RWPE2 (cell line): ENCODE measurements at places on chromosomes 12 and 14.

GRCh38 chr14:35988972-35989690, 163.0 kb downstream of the BRMS1L start:
- DNase-seq, result no peak
- H3K27ac ChIP-seq, result no peak overlapping the region
- H3K4me1 ChIP-seq, result no peaks in the 10 kb centered on the region
- H3K27me3 ChIP-seq, result no peaks in the 10 kb centered on the region

GRCh38 chr12:5440978-5441377, 9.1 kb downstream of the NTF3 start:
- H3K36me3 ChIP-seq, result no peaks in the 10 kb centered on the region
- H3K27me3 ChIP-seq, result peaks cover 1% of the 10 kb centered on the region
- H3K27ac ChIP-seq, result no peak overlapping the region
- no peaks in the 10 kb centered on the region for H3K4me1 ChIP-seq

- no peak overlapping the region for H3K4me3 ChIP-seq
- peaks cover 32% of the 10 kb centered on the region for H3K36me3 ChIP-seq
- H3K4me1 ChIP-seq, result no peaks in the 10 kb centered on the region
- H3K27me3 ChIP-seq, result no peaks in the 10 kb centered on the region
- no peak for DNase-seq
Measured at GRCh38 chr12:30748147-30748546, 6.6 kb downstream of the CAPRIN2 start.

- H3K27ac ChIP-seq, result no peak overlapping the region
- no peaks in the 10 kb centered on the region for H3K4me1 ChIP-seq
- H3K27me3 ChIP-seq, result no peaks in the 10 kb centered on the region
- H3K36me3 ChIP-seq, result peaks cover 58% of the 10 kb centered on the region
- DNase-seq, result no peak
Measured at GRCh38 chr12:42396473-42397259, 70.7 kb downstream of the PPHLN1 start.

- H3K4me3 ChIP-seq, result no peak overlapping the region
- peaks cover 91% of the 10 kb centered on the region for H3K36me3 ChIP-seq
- no peaks in the 10 kb centered on the region for H3K27me3 ChIP-seq
- no peaks in the 10 kb centered on the region for H3K4me1 ChIP-seq
Measured at GRCh38 chr12:54249489-54249888, 30.4 kb downstream of the CBX5 start.

GRCh38 chr12:109679501-109680263, 33.9 kb upstream of the FAM222A start:
- no peaks in the 10 kb centered on the region for H3K36me3 ChIP-seq
- DNase-seq, result no peak
- no peak overlapping the region for H3K27ac ChIP-seq
- H3K4me1 ChIP-seq, result no peaks in the 10 kb centered on the region

DNA sequence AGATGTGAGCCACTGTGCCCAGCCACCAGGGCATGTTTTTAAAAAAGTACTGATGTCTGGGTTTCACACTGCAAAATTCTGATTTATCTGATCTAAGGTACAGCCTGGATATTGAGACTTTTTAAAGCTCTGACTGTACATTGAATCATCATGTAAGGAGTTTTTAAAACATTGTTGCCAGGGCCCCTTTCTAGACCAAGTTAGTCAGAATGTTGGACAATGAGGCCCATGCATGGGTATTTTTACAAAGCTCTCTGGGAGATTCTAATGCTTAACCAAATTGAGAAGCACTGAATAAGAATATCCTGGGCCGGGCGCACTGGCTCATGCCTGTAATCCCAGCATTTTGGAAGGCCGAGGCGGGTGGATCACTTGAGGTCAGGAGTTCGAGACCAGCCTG, 16.7 kb downstream of the TMEM19 start:
- H3K27ac ChIP-seq, result no peak overlapping the region
- peaks cover 10% of the 10 kb centered on the region for H3K4me1 ChIP-seq
- no peak for DNase-seq

GRCh38 chr14:85519661-85520305, 10.2 kb upstream of the FLRT2 start:
- DNase-seq, result no peak
- H3K36me3 ChIP-seq, result no peaks in the 10 kb centered on the region
- H3K27me3 ChIP-seq, result no peaks in the 10 kb centered on the region
- peaks cover 27% of the 10 kb centered on the region for H3K4me1 ChIP-seq
- H3K4me3 ChIP-seq, result no peak overlapping the region
- H3K27ac ChIP-seq, result no peak overlapping the region

- H3K4me3 ChIP-seq, result no peak within 1 kb of the TSS
- no peak within 1 kb of the TSS for H3K27ac ChIP-seq
- no peaks in the 10 kb centered on the region for H3K36me3 ChIP-seq
- H3K27me3 ChIP-seq, result no peaks in the 10 kb centered on the region
- peak; percentile 51 for DNase-seq
Measured at GRCh38 chr12:49903700-49904423, at the start of gene FAIM2. Gene FAIM2, minus strand, starts transcription at chr12:49903900. Its CDS starts 108 bp downstream, at chr12:49903792.

DNA sequence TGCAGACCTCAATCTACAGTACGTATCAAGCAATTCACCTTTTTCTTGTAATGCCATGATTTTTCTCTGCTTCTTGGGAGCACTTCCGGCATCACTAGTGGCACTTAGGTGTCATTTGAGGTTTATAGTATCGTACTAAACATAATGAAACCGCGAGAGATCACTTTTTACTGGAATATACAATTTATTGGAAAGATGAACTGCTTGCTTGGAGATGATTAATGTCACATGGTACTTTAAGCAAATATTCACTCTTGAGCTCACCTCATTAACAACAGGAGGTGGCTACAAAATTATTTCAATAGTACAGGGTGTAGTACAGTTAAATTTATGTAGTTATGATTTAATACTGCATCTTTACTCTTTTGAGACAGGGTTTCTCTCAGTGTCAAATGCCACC, 11.5 kb downstream of the FUT8 start:
- H3K27ac ChIP-seq, result no peak overlapping the region
- H3K4me1 ChIP-seq, result peaks cover 3% of the 10 kb centered on the region
- no peaks in the 10 kb centered on the region for H3K27me3 ChIP-seq
- DNase-seq, result no peak

DNA sequence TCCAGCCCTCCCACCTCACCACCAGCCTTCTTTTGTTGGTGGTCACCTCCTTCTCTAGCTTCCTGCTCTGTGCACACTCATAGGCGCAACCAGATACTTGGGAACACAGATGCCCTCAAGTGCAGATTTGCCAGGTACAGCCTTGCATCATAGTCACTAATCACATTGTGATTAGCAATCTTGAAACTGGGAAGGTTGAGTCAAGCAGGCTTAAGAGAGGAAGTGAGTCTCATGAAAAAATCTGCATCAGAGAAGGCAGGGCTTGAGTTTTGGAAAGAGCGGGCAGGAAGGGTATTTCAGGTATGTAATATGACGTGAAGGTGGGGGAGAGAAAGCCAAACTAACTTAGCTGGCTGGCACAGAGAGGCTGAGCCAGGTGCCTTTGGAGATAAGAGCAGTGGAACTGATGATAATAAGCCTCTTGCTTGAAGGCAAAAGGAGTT, 2.7 kb upstream of the RABGGTA start:
- H3K27me3 ChIP-seq, result no peaks in the 10 kb centered on the region
- DNase-seq, result no peak
- peaks cover 36% of the 10 kb centered on the region for H3K4me1 ChIP-seq
- H3K4me3 ChIP-seq, result no peak overlapping the region

- no peaks in the 10 kb centered on the region for H3K27me3 ChIP-seq
- peaks cover 5% of the 10 kb centered on the region for H3K4me1 ChIP-seq
- DNase-seq, result no peak
- H3K36me3 ChIP-seq, result no peaks in the 10 kb centered on the region
- H3K27ac ChIP-seq, result no peak overlapping the region
Measured at GRCh38 chr12:4251216-4251891, 22.2 kb upstream of the CCND2 start.

DNA sequence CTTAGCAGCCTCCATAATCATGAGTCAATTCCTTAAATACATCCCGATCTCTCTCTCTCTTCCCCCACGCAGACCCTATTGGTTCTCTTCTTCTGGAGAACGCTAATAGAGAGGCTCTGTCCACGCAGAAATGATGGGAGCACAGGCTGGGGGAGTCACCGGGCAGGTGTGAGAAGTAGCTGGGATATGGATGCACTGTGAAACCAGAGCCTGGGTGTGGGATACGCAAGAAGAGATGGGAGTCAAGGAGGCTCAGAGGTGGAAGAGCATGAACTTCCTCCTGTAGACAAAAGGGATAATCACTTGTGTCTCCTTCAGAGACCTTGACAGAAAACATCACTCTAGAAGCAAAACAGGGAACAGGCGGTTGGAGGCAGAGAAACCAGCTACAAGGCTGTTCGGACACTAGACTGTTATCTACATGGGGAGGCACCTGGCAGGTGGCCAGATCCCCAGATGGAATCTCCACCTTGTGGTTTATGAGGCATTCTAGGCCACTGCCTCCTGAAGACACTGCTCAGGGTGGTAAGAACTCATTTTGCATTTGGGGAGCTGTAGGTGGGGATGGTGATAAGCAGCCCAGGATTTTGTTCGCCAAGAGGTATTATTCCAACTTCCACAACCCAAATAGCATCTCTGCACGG, 7.2 kb upstream of the SELPLG start:
- no peaks in the 10 kb centered on the region for H3K27me3 ChIP-seq
- no peak for DNase-seq
- H3K4me1 ChIP-seq, result peaks cover 10% of the 10 kb centered on the region
- H3K4me3 ChIP-seq, result no peak overlapping the region
- no peak overlapping the region for H3K27ac ChIP-seq

- H3K27ac ChIP-seq, result no peak overlapping the region
- peaks cover 8% of the 10 kb centered on the region for H3K4me1 ChIP-seq
- no peaks in the 10 kb centered on the region for H3K27me3 ChIP-seq
- H3K4me3 ChIP-seq, result no peak overlapping the region
- H3K36me3 ChIP-seq, result peaks cover 94% of the 10 kb centered on the region
Measured at GRCh38 chr14:75147423-75148071, 20.7 kb upstream of the NEK9 start.

DNA sequence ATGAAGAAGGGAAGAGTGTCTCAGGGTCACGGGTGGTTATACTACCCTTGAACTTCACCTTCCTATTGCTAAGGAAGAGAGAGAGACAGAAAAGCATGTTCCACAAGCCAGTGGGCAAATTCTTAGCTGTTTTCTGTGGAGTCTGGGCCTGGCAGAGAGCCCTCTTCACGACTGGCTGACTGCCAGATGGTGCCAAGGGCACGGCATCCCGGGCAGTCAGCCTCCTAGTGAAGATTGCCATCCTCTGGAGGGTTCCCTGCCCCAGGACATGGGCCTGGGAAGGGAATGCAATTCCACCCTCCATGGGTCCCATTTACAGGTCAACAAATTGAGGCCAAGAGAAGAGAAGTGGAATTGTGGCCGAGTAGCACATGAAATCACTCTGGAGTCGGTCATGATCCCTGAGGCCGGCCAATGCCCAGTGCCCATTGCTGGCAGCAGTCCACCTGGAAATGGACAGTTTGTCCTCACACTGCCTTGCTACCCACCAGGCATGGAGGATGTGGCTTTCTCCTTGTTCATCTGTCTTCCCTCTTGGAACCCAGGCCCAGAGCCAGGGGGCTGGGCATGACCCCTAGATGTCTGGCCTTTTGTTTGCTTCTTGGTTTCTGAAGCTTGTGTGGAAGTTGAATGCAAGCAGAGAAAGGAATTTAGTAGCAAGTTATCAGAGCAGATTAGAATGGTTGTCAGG, 9.9 kb downstream of the TUNAR start:
- no peaks in the 10 kb centered on the region for H3K4me1 ChIP-seq
- no peak overlapping the region for H3K27ac ChIP-seq
- H3K36me3 ChIP-seq, result no peaks in the 10 kb centered on the region
- DNase-seq, result peak; percentile 31

DNA sequence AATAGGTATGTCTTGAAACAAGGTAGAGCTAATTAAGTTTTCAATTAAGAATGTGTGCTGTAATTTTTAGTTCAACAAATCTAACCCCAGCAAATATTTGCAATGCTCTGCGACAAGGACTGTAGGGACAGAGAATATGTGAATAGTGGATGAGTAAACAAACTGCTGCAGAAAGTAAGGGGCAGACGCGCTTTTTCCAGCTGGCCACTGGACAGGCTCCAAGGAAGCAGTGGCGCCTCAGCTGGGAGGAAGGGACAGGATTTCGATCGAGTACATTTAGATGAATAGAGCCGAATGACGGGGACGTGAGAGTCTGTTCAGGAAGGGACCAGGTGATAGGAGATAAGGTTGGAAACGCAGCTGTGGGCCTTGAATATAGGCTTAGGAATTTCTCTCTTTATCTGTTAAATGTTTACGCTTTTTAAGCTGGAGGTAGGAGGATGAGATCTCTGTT, 69.3 kb downstream of the ELK3 start:
- no peak for DNase-seq
- no peak overlapping the region for H3K27ac ChIP-seq
- no peaks in the 10 kb centered on the region for H3K4me1 ChIP-seq
- no peaks in the 10 kb centered on the region for H3K27me3 ChIP-seq

DNA sequence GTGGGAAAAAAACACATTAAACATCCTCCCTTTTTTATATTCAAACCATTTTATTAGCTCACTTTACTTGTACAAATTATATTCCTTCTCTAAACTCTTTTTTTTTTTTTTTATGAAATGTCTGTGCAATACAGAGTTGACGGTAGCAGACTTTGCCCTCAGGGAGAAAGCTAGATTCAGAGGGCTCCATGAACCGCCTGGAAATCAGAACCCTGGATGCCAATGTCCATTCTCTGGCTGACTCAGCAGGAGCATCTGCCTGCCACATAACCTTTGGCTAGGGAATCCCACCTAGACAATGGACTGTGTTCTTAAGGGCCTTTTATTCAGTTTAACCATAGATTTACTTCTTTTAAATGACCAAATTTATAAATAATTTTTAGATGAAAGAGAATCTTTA, 467.0 kb downstream of the MDGA2 start:
- DNase-seq, result no peak
- peaks cover 25% of the 10 kb centered on the region for H3K27me3 ChIP-seq
- no peaks in the 10 kb centered on the region for H3K36me3 ChIP-seq

DNA sequence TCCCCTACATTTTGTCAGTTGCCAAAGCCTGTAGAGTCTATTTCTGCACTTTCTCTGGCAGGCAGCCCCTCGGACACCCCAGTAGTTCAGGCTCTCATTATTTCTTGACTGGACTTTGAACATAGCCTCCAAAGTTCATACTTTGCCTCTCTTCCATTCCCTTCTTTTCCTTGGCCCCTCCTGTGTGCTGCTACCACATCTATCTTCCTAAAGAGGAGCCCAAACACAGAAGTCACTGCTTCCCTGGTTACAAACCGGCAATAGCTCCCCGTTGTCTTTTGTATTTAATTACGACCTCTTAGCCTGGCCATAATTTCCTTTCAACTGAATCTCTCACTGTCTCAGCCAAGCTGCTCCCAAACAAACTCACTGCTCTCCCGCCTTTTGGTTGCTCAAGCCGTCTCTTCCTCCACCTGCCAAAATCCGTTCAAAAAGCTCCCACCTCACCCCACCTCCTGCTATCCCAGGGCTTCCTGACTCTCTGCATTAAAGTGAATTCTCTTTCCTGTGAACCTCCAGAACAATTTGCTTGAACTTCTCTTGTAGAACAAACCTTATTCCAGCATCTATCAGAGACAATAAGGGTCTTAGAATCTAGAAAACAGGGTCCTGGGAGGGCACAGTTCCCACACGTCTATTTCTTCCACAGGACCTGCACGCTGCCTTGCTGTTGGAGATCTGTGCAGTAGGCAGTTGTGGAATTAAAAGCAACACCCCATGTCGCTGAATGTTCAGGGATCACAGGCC, 46.9 kb downstream of the PRMT8 start:
- H3K36me3 ChIP-seq, result no peaks in the 10 kb centered on the region
- no peaks in the 10 kb centered on the region for H3K4me1 ChIP-seq
- DNase-seq, result no peak
- no peak overlapping the region for H3K4me3 ChIP-seq
- no peak overlapping the region for H3K27ac ChIP-seq
- H3K27me3 ChIP-seq, result no peaks in the 10 kb centered on the region

GRCh38 chr14:47674148-47674542, 1.3 kb downstream of the MDGA2 start:
- DNase-seq, result no peak
- H3K36me3 ChIP-seq, result no peaks in the 10 kb centered on the region
- H3K27me3 ChIP-seq, result peaks cover 98% of the 10 kb centered on the region
- no peak overlapping the region for H3K4me3 ChIP-seq
